ENCODE measurements at places on chromosomes 7 and 10. TPM values are rescaled to one million over a fixed set of nuclear protein-coding genes. Genes with fewer than 3 reads are reported as not detected.

DNA sequence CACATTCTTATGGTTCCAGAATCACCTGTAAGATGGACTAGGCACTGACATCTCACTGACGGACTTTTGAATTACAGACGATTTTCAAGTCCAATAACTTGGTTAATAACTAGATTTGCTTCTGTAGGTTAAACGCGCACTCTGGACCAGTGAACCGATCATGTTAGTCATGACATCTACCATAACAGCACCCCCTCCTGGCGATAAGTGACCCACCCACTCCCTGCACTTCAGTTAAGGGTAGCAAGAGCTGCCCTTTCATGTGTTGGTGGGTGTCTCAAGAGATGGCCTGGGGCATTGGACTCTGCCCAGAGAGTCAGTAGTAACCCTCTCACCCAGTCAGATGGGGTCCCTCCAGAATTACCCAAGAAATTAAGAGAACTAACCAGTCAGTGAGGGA, 12.9 kb downstream of the GRM8 start:
- H3K4me3 ChIP-seq, result no peak overlapping the region
- H3K27ac ChIP-seq, result no peak overlapping the region
- H3K27me3 ChIP-seq, result peaks cover 15% of the 10 kb centered on the region
- H3K4me1 ChIP-seq, result no peaks in the 10 kb centered on the region
- H3K36me3 ChIP-seq, result no peaks in the 10 kb centered on the region

DNA sequence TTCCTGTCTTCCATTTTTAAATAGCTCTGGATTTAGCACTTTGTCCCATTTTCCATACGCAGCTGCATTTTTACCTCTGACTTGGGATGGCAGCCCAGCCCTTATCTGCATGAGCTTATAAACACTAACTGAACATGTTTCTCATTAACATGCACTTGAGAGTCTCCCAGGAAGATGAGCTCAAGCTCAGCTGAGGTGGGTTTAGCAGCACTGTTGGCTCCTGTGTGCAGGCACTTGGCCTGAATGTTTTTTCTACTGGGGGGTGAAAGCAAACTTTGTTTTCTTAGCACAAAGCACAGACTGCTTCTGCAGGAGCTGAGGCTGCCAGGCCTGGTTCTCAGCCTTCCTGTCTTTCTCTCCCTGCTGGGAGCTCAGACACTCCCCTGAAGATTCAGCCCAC, 1093.6 kb upstream of the AUTS2 start:
- H3K27me3 ChIP-seq, result no peaks in the 10 kb centered on the region
- no peak overlapping the region for H3K4me3 ChIP-seq

- no peak for DNase-seq
- H3K4me3 ChIP-seq, result no peak overlapping the region
- H3K27me3 ChIP-seq, result no peaks in the 10 kb centered on the region
- no peak overlapping the region for H3K27ac ChIP-seq
- H3K4me1 ChIP-seq, result no peaks in the 10 kb centered on the region
These were observed 311.2 kb upstream of the PHF14 start for GRCh38 chr7:10662491-10662890.

DNA sequence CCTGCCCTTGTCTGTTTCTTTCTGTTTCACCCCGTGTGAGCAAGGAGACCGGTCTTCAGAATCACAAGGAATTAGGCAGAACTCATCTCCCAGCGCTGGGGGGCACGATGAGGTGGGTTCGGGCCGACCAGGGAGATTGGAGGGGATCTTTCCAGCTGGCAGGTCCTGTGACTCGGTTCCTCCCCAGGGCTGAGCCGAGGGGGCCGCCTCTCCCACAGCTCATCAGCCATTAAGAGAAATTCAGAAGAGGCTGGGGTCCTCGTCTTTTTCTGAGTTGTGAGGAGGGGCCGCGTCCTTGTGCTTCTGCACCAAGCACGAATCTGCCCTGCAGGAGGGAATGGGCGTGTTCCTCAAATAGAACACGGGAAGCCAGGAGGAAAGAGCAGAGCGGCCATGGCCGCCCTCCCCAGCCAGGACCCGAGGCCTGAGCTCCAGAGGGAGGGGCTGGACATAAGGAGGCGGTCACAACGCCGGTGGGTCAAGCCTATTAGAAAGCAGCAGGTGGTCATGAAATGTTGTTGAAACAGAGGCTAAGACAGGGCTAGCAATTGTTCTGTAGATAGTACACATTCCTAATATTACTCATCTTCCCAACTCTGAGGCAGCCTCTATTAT, 125.3 kb downstream of the ADARB2 start:
- no peak for DNase-seq
- H3K27me3 ChIP-seq, result no peaks in the 10 kb centered on the region
- H3K36me3 ChIP-seq, result no peaks in the 10 kb centered on the region
- no peaks in the 10 kb centered on the region for H3K4me1 ChIP-seq
- no peak overlapping the region for H3K4me3 ChIP-seq
- no peak overlapping the region for H3K27ac ChIP-seq

- no peak overlapping the region for H3K27ac ChIP-seq
- H3K27me3 ChIP-seq, result no peaks in the 10 kb centered on the region
- H3K4me1 ChIP-seq, result no peaks in the 10 kb centered on the region
- no peaks in the 10 kb centered on the region for H3K36me3 ChIP-seq
- no peak for DNase-seq
These were observed 29.3 kb upstream of the DDX50 start for GRCh38 chr10:68871731-68872342.

GRCh38 chr10:12259988-12260387, 64.0 kb downstream of the CDC123 start:
- H3K4me1 ChIP-seq, result peaks cover 6% of the 10 kb centered on the region
- H3K36me3 ChIP-seq, result no peaks in the 10 kb centered on the region
- DNase-seq, result no peak

GRCh38 chr10:94069884-94070283, 76.2 kb downstream of the PLCE1 start:
- H3K27me3 ChIP-seq, result no peaks in the 10 kb centered on the region
- no peaks in the 10 kb centered on the region for H3K36me3 ChIP-seq
- no peak for DNase-seq
- no peaks in the 10 kb centered on the region for H3K4me1 ChIP-seq

DNA sequence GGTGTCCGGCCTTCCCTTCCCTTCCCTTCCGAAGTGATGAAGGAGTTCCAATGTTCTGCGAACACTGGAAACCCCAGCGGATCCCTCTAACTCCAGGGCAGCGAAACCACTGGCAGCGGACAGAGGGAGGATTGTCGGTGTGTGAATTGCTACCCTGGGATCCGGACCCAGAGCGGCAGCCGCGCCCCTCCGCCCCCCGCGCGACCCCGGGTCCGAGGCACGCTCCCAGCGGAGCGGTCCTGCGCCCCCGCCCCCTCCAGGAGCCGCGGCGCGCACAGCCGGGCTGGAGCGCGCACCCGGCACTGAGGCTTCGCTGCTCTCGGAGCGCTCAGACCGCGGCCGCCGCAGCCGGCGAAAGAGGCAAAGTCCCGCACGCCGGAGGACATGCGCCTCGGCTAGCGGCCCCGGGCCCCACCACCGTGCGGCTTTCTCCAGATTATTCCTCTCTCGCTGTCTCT, at the start of gene PTPRZ1:
TSS of gene PTPRZ1 (plus strand) at position 331 of the 458 bp plus-strand sequence. CDS start 339 bp downstream, outside the sequence.
- peaks cover 11% of the 10 kb centered on the region for H3K27me3 ChIP-seq
- no peaks in the 10 kb centered on the region for H3K4me1 ChIP-seq
- no peaks in the 10 kb centered on the region for H3K36me3 ChIP-seq
- no peak within 1 kb of the TSS for H3K4me3 ChIP-seq
- H3K27ac ChIP-seq, result no peak within 1 kb of the TSS

- H3K27ac ChIP-seq, result no peak overlapping the region
- no peaks in the 10 kb centered on the region for H3K4me1 ChIP-seq
- H3K36me3 ChIP-seq, result no peaks in the 10 kb centered on the region
- H3K27me3 ChIP-seq, result no peaks in the 10 kb centered on the region
- no peak for DNase-seq
These were observed 126.1 kb upstream of the TMEM196 start for GRCh38 chr7:19899529-19899928.

DNA sequence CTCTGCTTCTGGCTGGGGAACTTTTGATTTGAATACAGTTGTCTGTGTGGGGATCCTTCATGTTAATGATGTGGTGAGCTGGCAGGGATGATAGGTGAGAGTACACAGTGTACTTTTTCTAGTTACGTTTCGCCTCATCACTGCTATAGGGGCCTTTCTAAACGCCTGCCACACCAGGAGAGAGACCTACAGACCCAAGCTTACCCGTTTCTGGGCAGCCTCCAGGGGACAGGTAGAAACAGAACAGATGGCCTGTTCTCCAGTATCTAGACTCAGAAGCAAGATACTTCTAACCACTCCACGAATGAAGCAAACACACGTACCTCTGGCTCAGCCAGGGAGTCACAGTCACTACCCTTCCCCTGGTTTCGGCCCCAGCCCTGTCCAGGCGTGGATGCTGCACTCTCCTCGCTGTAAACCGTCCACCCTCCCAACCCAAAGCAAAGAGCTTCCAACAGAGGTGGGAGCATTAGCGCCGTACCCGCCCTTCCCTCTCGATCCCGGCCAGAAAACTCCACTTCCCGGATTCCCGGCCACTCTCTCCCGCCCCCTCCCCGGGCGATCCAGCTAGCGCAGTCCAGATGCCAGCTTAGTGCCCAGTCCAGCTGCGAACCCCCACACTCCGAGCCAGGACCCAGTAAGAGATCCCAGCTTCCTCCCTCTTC, 1.2 kb downstream of the CCDC6 start:
- peaks cover 53% of the 10 kb centered on the region for H3K4me1 ChIP-seq
- no peaks in the 10 kb centered on the region for H3K27me3 ChIP-seq
- peak overlapping the region; percentile 83 for H3K27ac ChIP-seq

GRCh38 chr7:137934941-137935883, 66.7 kb downstream of the CREB3L2 start:
- peak; percentile 49 for DNase-seq
- peak overlapping the region; percentile 95 for H3K4me3 ChIP-seq
- H3K27ac ChIP-seq, result peak overlapping the region; percentile 91

GRCh38 chr10:63206576-63206975, 73.4 kb downstream of the NRBF2 start:
- peak overlapping the region; percentile 42 for H3K27ac ChIP-seq
- peaks cover 27% of the 10 kb centered on the region for H3K36me3 ChIP-seq
- H3K4me1 ChIP-seq, result peaks cover 38% of the 10 kb centered on the region
- DNase-seq, result no peak

- no peak for DNase-seq
- H3K4me3 ChIP-seq, result no peak overlapping the region
- H3K36me3 ChIP-seq, result no peaks in the 10 kb centered on the region
- no peaks in the 10 kb centered on the region for H3K27me3 ChIP-seq
- no peak overlapping the region for H3K27ac ChIP-seq
These were observed 259.0 kb downstream of the GRM8 start for GRCh38 chr7:126993626-126994213.

DNA sequence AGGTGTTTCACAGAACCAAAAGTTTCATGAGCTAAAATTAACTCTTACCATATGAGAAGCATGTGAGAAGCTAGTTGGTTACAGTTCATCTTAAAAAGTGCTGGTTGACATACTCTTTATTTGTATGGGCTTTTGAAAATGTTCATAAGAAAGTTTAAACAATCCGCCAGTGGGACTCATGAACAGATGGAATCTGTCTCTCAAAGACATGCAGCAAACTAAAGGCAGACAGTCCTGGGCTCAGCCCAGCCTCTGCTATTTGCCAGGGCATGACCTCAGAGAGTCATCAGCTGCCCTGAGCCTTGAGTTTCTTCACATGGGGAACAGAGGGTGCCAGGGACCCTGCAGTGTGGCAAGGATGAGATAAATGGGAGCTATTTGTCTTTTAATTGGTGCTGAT, 3.2 kb downstream of the PYROXD2 start:
- no peak overlapping the region for H3K4me3 ChIP-seq
- H3K4me1 ChIP-seq, result peaks cover 14% of the 10 kb centered on the region
- no peak overlapping the region for H3K27ac ChIP-seq
- no peaks in the 10 kb centered on the region for H3K36me3 ChIP-seq
- DNase-seq, result no peak

DNA sequence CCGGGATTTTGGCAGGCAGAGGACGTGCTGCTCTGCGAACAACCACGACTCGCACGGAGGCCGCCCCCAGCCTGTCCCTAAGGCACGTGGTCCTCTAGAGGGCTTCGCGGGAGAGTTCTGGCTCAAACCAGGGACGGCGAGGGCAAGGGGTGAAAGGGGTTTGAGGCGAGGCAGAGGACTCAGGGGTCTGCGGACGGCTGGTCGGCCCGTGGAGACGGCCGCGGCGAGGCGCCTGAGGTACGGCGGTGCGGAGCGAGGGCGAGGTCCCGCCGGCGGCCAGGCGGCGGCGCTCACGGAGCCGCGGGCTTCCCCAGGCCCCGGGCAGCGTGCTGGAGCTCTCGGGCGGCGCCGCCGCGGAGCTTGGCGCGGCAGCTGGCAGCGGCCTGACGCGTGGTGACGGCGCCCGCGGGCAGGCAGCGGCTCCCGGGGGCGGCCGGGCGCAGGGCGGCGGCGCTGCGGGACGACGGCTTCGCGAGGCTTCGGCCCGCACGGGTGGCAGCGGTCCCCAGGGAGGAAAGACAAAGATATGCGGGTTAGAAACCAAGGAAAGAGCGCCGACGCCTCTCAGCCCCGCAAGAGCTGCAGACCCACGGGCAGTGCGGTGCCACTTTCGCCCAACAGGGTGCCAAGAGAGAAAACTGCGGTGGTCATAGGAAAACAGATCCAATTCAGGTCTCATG, 44.8 kb downstream of the ZNF800 start:
- peaks cover 8% of the 10 kb centered on the region for H3K4me1 ChIP-seq
- H3K36me3 ChIP-seq, result no peaks in the 10 kb centered on the region
- H3K4me3 ChIP-seq, result peak overlapping the region; percentile 54
- H3K27me3 ChIP-seq, result peaks cover 2% of the 10 kb centered on the region

DNA sequence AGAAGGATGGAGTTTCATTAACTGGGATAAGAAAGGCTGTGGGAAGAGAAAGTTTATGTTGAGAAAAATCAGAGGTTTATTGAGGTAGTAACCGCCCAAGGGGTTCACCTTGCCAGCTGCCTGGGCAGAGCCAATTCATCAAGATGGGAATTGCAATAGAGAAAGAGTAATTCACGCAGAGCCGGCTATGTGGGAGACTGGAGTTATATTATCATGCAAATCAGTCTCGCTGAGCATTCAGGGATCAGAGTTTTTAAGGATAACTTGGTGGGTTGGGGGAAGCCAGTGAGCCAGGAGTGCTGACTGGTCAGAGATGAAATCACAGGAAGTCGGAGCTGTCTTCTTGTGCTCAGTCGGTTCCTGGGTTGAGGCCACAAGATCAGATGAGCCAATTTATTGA, 70.6 kb downstream of the MALRD1 start:
- no peak for DNase-seq
- no peaks in the 10 kb centered on the region for H3K4me1 ChIP-seq
- H3K27me3 ChIP-seq, result no peaks in the 10 kb centered on the region
- no peak overlapping the region for H3K4me3 ChIP-seq

DNA sequence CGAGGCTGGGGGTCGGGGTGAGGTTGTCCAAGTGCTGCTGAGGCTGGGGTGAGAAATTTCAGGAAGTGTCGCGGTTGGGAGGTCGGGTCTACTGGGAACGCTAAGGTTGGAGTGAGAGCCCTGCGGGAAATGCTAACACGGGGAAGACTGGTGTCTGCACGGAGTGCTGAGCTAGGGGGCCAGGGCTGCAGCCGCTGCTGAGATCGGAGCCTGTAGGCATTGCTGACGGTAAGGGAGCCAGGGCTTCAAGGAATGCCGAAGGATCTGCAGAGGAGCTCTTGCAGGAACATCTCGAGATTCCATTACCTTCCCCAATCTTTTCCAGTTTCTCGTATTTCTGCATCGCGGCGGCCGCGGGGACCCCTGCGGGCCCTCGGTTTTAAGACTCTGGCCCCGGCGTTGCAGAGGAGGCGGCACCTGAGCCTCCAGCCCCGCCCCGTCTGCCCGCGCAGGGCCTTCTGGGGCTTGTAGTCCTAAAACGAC, at the start of gene CDK5:
TSS of gene CDK5 (minus strand) at position 392 of the 483 bp plus-strand sequence. CDS start at position 343, 49 bp downstream.
- H3K27ac ChIP-seq, result peak within 1 kb of the TSS; percentile 88
- no peaks in the 10 kb centered on the region for H3K27me3 ChIP-seq

Gene CALHM3
- total RNA-seq, result not detected

Gene CPA1
- not detected for total RNA-seq

Gene GATA3
- total RNA-seq, result 182 TPM

Gene ZMIZ1
- 34.8 TPM for total RNA-seq

Gene BET1
- total RNA-seq, result 11.4 TPM

Gene SPDYE11
- not detected for total RNA-seq

Gene ERVW-1
- total RNA-seq, result not detected

Gene FRMPD2
- total RNA-seq, result not detected

Gene SH2D4B
- 0.25 TPM for total RNA-seq
